ENCODE measurements at places on chromosomes 2 and 18. TPM values are rescaled to one million over a fixed set of nuclear protein-coding genes. Genes with fewer than 3 reads are reported as not detected.

DNA sequence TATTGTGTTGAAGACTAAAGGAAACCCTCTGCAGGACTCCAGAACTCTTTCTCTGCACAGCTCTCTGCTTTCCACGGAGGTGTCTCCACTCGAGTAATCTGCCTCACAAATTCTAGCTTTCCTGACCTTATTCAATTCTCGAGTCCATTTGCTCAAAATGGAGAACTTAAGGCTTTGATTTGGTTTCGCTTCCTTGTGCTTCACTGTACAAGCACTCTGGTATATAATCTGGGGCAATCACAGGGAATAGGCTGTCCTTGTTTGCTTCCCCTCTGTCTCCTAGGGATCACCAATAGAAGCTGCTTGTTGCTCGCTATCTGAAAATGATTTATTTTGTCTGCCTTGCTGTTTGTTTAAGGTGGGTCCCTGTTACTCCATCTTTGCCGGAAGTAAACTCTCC lies 129.1 kb upstream of the DOCK10 start:
- H3K4me3 ChIP-seq, result no peak overlapping the region
- H3K27me3 ChIP-seq, result no peaks in the 10 kb centered on the region
- no peaks in the 10 kb centered on the region for H3K4me1 ChIP-seq
- no peak for DNase-seq

- no peaks in the 10 kb centered on the region for H3K36me3 ChIP-seq
- H3K4me1 ChIP-seq, result no peaks in the 10 kb centered on the region
- no peaks in the 10 kb centered on the region for H3K27me3 ChIP-seq
- no peak overlapping the region for H3K27ac ChIP-seq
Measured at GRCh38 chr18:21341141-21341540, 99.1 kb downstream of the GREB1L start.

The CASP10 gene
- 12.2 TPM for total RNA-seq

The FAM110C gene
- total RNA-seq, result 0.05 TPM

Data from thymus (tissue), 14 donors.